ENCODE measurements at places on chromosomes 11 and 22.

DNA sequence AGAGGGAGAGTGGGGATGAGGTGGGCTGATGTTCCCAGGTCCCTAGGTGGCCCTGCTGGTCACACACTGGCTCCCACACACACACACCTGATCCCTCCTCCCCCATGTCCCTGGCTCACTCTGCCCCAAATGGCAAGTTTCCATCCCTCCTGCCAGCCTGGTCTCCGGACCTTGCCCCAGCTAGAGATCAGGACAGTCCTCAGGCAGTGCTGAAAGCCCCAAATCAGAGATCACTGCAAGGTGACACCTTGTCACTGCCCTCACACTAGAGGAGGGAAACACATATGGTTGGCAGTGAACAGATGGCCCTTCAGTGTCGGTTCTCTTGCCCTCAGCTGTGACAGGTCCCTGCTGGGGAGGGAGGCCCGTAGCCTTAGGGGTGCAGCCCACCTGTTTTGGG, 7.6 kb downstream of the TMPRSS5 start:
- DNase-seq: no peak

GRCh38 chr11:102289592-102289991, 27.7 kb upstream of the BIRC3 start:
- DNase-seq: no peak

DNA sequence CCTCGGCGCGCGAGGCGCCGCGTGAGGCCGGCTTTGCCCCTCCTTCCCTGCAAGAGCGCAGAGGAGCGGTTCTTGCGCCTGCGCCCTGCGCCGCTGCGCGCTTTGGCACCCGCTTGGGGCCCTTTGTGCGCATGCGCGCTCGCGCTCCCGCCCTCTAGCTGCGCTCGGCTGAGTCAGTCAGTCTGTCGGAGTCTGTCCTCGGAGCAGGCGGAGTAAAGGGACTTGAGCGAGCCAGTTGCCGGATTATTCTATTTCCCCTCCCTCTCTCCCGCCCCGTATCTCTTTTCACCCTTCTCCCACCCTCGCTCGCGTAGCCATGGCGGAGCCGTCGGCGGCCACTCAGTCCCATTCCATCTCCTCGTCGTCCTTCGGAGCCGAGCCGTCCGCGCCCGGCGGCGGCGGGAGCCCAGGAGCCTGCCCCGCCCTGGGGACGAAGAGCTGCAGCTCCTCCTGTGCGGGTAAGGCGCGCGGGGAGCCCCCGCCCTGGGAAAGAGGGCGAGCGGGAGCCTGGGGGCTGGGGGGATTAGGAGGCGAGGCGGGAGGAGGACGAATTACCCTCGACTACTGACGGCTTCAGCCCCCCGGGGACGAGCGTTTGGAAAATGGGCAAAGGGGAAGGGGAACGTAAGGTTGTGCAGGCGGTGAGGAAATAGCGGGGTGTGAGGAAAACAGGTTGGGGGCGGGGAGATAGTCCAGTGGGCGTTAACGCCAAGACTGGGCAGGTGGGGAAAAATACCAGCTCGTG, at the start of gene RTN3:
RTN3 (plus strand) TSS at position 180 of the 745 bp plus-strand sequence; CDS start at position 317, 137 bp downstream.
- DNase-seq: peak; percentile 97

DNA sequence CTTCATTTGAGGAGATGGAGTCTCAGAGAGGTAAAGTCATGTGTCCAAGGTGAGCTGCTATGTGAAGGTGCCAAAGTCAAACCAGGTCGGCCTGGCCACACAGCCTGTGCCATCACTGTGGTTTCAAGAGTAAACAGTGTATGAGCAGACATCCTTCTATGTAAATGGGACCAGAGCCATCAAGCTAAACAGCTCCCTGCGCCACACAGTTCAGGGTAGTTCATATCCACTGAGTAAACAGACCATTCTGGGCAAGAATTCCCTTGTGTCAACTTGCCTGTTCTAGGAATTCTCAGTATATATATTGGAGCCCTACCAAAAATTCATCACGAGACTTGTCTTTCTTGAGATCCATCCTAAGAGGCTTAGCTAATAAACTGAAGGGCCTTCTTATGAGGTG, 77.5 kb downstream of the AMOTL1 start:
- no peak for DNase-seq

- DNase-seq: no peak
These were observed 214.7 kb downstream of the TENM4 start for GRCh38 chr11:79226126-79226525.

DNA sequence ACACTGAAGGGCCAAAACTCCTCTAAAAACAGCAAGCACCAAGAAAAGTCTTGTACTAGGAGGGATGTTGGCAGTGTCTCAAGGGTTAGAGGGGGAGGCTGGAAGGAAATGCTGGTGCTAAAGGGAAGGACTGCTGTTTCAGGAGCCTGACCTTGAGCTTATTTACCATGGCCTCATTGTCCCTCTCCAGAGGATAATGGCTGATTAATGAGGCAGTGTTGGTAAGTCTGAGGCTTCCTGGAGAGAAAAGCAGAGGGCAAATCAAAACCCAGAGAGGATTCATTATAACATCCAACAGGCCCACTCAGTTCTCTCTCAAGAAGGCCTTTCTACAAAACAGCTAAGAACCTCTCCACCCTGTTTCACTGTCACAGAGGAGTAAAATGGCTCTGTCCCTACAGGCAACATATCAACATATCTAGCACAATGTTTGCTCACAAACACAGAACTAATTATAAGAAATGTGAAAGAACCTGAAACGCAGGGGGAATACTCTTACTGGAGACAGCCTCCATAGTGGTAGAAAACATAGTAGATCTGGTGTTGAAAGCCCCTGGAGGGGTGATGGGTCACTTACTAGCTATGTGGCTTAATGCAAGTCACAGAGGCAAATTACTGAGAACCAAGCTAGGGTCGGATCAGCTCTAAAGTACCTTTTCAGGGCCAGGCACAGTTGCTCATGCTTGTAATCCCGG, 31.4 kb downstream of the NUMA1 start:
- DNase-seq: no peak

- DNase-seq: no peak
These were observed 34.4 kb upstream of the CD82 start for GRCh38 chr11:44531116-44531504.

DNA sequence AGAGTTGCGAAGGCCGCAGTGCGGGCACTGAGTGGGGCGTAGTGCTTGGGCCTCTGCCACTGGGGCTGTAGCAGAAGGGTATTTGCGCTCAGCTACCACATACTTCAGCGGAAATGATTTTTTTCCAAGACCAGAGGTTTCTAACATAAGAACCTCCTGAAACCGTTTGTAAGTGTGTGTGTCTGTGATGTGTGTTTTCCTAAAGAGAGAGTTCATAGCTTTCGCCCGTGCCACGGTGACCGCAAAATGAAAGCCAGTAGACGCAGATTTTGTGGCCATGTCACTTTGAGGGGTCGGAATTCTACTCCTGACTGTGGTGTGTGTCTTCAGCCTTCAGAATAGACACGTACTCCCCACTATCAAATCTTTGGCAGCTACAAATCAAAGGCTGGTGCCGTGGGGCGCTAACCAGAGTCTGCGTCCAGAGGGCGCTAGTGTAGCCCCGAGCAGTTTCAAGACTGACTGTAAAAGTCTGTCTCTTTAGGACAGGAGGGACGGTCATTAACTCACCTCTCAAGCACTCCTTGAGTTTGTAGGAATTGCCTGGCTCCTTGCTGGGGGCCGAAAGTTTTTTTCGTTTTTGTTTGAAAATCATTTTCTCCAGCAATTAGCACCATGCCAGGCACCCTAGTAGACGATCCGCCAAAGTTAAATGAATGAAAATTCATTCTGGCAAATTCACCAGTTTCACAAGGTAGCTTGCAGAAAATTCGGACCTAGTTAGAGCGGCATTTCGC, 2.5 kb upstream of the CALCA start:
- DNase-seq: peak; percentile 12

DNA sequence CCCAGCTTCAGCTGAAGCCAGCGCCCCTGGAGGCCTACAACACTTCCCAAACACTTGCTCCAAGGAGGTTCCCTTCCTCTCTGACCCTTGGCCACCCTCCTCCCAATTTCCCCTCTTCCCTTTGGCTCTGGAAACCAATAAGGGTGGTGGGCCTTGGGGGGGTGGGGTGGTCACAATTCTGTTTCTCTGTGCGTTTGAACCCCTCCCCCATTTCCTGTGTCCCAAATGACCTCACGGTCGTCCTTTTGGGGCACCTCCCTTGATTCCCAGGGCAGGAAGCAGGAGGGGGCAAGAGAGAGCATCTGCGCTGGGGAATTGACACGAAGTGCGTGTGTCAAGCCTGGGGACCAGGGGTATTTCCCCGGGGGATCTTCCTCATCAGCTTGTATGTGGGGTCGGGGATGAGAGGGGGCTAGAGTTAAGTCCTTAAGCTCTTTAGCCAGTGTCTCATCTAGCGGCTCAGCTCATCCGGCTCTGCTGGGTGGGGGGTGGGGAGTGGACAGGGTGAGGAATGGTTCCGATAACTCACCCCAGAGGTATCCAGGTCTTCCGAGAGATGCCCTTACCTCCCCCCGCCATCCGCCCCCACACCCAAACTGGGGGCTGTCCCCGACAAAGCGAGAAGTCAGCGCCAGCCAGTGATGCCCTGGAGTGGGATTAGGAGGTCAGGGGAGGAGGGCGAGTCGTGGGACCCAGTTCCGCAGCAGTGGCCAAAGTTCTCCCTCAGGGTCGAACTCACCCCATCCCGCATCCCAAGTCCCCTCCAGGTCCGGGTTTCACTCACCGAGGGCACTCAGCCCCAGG, 587 bp downstream of the ESAM start:
- DNase-seq: no peak

- no peak for DNase-seq
These were observed 37.3 kb downstream of the DIXDC1 start for GRCh38 chr11:111974446-111974845.

- DNase-seq: no peak
These were observed 77.7 kb downstream of the LARGE1 start for GRCh38 chr22:33842421-33843094.

DNA sequence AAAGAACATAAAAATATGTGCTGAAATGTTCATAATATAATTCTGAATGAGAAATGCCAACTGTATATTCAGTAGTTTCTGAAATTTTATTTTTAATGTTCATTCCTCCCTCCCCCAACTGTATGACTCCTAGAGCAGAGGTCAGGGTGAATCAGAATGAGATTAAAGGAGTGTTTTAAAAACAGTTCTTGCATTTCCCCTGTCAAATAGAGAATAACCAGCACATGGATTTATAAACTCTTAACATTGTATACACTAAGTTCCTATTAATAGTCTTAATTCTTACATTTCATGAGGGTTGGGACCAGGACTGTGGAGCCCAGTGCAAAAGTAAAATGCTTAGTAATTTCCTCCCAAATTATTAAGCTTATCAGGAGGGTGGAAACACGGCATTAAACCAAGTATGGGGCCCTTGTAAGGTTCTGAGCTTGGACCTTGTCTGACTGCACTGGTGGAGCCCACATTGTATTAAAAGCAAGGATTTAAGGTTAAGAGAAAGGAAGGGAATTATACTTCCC, 474.6 kb upstream of the RAG2 start:
- DNase-seq: no peak

DNA sequence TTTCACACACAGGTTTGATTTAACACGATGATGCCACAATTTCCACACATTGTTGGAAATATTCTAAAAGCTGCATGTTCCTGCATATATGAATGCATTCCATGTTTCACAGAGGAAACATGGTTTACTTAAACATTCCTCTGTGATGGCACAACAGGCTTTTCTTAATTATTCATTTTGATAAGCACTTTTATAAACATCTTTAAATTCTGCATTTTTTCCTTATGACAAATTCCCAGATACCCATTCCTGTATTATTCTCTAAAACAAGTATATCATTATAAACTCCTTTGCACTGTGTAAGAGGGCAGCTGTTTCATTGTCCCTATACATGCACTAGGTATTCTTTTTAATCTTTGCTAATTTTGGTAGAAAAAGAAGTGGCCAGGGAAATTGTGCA, 532.3 kb downstream of the SOX6 start:
- no peak for DNase-seq

DNA sequence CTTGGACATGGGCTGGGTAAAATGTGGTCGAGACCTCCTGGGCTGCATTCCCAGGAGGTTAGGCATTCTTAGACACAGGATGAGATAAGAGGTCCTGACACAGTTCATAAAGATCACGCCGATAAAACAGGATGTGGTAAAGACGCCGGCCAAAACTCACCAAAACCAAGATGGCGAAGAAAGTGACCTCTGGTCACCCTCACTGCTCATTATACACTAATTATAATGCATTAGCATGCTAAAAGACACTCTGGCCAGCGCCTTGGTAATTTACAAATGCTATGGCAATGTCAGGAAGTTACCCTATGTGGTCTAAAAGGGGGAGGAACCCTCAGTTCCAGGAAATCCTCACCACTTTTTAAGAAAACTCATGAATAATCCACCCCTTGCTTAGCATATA, 983.3 kb downstream of the OPCML start:
- no peak for DNase-seq
